SK-MEL-5 (cell line): ENCODE measurements at places on chromosomes 1 and 21.

DNA sequence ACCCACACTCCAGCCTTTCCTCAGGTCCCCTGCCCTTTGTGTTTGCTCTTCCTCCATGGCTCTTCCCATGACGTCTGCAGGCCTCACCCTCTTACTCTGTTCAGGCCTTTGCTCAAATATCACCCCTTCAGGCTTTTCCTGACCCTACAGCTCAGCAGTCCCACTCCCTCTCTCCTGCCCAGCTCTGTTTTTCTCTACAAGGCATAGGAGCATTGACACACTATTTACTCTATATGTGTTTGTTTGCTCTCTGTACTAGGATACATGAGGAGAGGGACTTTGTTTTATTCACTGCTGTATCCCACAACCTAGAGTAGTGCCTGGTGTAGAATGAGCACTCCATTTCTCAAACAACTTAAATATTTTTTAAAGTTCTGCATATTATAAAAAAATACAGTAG lies 107.4 kb upstream of the COA6 start:
- DNase-seq, result no peak

DNA sequence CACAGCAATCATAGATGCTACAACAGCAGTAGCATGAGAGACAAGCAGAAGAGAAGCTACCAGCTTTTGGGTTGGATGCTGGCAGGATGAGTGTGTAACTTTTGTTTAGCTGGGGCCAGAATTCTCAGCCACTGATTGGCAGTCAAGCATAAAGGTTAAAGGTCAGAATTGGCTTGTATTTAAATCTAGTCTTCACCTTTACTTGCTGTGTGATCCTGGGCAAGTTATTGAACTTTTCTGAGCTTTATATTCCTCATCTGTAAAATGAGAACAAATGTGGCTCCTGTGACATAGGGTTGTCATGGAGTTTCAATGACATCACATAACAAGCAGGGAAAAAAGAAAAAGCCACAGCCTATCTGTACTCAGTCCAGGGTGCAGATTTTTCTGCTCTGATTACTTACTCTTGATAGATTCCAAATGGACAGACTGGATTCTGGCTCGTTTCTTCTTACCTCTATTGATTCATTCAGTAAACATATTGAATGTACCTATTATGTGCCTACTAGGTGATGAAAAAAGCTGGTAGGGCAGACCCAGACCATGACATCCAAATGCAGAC lies 2.8 kb upstream of the AZIN2 start:
- no peak for DNase-seq

GRCh38 chr1:6447016-6447817 lies 18.8 kb downstream of the TNFRSF25 start:
- no peak for DNase-seq

GRCh38 chr1:53608676-53609075 lies 130.3 kb downstream of the GLIS1 start:
- no peak for DNase-seq

DNA sequence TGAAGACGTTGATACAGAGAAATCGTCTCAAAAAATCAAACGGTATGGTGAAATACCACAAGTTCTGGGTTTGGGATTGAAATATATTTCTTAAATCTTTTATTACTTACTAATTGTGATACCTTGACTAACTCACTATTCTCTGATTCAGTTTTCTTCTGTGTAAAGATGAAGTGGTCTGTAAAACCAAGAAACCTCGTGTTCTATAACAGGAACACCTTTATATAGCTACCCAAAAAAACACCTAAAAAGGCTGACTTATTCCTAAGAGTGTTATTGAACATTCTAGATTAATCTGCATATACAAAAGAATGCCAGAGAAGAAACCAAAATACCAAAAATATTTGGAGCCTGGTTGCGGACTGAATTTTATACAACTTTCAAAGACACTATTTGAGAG lies 721 bp downstream of the LRRIQ3 start:
- DNase-seq, result no peak

- DNase-seq, result peak; percentile 12
Observed at GRCh38 chr1:86296305-86297205, 99.6 kb downstream of the ODF2L start.

GRCh38 chr1:65232461-65232990 lies 76.8 kb upstream of the DNAJC6 start:
- DNase-seq, result no peak

DNA sequence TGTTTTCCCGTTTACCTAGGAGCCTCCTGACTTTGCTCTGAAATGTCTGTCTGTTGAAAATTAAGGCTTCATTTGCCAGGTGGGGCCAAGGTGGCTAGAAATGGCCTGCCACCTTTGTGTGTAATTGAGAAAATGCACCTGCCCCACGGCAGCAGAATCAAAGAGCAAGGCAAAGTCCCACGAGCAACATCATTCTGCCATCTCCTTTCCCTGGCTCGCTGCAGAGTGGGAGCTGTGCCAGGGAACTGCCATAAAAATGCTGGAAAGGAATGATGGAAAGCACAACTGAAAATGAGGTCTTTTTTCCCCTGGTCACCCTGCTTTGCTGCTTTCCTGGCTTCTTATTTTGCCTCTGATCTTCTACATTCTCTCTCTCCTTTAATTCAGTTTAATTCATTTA lies 5.5 kb upstream of the OLFML2B start:
- DNase-seq, result no peak

DNA sequence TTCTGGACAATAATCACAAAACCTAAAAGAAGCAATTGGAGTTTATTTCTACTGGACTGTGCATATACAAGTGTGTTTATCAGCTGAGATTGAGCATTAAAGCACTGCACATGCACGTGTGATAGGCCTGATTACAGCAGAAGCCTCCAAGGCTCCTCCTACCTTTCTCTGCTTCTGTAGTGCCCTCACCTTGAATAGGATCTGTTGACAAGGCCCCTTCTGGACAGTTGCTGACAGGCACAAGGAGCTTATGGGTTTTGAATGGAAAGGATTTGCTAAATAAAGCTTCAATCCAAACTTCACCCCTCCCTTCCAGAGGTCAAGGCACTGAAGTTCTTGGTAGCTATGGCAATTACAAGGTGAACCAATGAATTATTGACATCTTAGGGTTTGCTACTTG lies 7.9 kb upstream of the SGIP1 start:
- no peak for DNase-seq

DNA sequence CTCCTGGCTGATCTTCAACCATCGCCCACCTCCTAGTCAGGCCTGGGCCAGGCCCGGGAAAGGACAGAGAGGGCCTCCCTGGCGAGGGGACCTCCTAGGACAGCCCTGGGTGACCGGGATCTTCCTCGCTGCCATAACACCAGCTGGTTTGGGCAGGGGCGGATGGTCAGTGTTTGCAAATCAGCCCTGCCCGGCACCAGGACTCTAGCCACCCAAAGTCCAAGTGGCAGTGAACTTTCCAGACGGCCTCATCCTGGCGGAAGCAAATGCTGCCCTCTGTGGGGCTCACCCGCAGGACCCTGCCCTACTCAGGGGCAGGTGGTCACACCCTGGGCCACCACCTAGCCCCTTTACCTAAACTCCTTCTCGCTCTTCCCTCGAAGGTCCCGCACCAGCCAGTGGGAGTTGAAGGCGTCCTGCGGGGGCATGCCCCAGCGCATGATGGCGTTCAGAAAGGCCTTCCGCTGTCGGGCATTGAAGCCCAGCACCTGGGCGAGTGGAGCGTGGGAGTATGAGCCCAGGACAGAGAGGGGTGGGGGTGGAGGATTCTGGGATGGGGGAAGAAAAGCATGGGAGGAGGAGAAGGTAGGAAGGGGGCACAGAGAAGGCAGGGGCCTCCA lies 55.3 kb downstream of the CHD5 start:
- no peak for DNase-seq

DNA sequence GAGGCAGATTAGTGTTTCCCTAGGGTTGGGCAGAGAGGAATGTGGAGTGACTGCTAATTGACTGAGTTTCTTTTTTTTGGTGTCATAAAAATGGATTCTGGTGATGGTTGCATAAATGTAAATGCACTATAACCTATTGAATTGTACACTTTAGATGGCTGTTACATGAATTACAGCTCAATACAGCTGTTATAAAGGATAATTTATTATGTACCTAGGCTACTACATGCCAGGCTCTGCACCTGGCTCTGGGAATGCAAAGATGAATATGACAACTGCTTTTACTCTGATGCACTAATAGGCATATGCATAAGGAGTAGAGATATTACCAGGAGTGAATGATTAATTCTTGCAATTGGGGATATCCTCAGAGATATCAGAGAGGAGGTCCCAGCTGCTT lies 345.3 kb downstream of the PTBP2 start:
- no peak for DNase-seq

DNA sequence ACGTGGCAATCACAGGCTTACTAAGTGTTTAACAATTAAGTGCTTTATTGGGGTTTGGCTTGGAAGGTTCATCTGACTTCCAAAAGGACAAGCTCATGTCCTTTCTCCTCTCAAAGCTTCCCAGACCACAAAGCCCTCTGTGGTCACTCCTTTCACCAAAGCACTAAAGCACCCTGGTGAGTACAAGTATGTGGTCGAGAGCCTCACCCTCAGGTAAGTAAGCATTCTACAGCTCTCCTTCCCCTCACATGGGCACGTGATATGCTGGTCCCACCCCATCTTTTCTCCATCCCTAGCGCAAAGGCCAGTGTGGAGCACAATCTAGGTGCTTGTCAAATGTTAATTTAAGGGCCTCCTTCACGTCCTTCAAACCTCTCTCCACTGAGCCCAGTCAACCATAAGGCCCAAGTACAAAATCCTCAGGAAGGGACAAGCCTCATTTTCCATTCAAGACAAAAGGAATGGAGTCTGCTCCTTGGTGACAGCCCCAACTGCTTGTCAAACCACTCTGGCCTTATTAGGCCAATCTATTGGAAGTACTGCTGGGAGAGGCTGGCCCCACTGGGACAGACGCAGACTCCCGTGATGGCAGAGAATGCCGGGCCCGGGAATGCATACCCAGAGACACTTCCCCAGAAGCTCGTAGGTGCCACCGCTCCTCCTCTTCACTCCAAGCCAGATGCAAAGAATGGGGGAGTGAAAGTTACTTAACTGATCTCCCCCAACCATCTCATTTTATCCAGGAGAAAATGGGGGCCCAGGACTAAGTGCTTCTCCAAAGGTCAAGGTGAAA lies 7.8 kb downstream of the STMN1 start:
- DNase-seq, result no peak

DNA sequence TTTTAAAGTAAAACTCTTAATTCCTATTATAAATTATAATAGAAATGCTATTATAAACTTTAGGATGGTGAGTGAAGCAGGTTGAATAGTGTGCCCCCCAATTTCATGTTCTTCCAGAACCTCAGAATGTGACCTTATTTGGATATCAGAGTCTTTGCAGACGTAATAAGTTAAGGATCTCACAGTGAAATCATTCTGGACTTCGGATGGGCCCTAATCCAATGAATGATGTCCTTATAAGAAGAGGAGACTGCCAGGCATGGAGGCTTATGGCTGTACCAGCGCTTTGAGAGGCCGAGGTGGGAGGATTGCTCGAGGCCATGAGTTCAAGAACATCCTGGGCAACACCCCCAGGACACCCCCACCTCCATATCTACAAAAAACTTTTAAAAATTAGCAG lies 9.4 kb upstream of the MT1HL1 start:
- DNase-seq, result no peak
